ENCODE measurements at places on chromosomes 7 and 10.

GRCh38 chr10:30688456-30688855 is 58.9 kb upstream of the LYZL2 start:
- DNase-seq = no peak

GRCh38 chr10:129912166-129912917 is 51.7 kb downstream of the EBF3 start:
- DNase-seq = no peak

DNA sequence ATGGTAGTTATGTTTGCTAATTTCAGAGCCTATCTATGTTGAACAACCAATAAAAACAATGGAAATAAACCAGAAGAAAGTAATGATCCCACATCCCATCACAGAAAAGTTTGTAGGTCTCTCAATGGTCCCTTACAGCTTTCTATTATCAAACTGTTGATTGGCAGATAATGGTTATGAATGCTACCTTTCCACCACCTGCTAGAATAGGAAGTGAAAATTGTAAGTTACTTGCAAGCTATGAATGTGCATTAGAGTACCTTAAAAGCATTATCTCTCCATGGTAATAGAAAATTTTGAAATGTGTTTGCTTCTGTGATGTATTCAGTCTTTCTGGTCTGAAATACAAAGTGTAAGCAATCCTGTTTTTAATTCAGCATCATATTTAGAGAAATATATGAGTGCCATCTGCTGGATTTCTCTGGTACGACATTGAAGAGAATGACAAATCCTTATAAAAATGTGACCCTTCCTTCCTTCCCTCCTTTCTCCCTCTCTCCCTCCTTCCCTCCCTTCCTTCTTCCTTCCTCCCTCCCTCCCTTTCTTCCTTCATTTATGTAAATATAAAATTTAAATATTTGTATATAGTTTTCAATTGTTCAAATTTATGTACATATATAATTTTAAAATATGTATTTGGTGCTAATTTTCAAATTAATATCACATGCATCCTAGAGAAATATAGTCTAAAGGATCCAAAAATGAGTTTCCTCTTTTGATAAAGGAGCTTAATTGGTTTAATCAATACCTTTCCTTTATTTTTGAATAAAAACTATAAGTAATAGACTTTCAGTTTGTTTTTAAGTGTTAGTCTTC is 41.4 kb upstream of the PNLIPRP3 start:
- no peak for DNase-seq

DNA sequence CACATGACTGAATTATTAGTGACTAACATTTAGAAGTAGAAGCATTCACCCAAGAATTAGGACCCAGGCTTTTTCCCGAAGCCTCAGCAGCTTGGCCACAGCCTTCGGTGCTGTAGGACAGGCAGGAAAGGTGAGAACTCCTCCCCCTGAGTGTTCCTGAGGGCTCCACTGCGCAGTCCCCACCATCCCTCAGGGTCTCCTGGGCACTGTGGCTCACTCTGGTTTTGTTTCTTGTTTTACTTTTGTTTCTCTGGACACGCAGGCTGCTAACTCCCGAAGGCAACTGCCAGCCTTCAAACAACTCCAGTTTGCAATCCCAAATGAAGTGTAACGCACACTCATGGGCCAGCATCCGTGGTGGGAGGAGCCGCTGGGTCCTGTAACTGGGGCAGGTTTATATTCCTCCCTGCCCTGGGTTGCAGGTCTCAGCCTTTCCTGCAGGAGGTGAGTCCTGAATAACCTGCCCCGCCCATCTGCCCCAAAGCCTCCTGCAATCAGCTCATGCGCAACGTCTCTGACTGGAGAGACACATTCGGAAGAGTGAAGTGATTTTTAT is 492.9 kb downstream of the PTPRN2 start:
- no peak for DNase-seq

DNA sequence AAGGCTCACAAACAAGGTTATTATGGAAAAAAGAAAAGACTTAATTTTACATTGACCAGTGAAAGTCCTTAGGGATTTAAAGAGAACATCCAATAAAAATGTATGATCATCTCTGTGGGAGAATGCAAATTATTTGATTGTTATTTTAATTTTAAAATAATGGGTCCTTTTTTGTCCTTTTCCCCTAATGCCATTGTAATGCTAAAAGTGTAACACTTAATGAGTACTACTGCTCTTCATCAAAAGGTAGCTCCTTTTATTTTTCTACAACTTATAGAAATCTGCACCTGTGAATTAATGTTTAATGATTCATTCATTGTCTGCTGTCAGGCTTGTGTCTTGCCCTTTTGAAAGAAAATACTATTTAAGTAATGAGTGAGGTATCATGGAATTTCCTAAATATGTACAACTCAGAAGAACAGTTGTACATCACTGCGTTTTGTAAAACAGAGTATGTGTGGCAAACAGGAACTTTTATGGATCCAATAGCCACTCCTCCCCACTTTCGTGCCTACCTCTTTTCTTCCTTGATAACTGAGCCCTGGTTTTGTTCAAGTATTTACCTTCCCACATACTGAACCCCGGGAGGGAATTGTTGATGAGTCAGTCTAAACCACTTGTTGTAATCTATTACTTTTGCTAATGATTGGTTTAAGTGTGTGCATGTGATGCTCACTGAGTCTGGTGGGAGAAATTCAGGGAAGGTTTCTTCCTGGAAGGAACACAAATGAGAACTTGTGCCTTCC is 19.9 kb upstream of the TRUB1 start:
- DNase-seq = no peak

DNA sequence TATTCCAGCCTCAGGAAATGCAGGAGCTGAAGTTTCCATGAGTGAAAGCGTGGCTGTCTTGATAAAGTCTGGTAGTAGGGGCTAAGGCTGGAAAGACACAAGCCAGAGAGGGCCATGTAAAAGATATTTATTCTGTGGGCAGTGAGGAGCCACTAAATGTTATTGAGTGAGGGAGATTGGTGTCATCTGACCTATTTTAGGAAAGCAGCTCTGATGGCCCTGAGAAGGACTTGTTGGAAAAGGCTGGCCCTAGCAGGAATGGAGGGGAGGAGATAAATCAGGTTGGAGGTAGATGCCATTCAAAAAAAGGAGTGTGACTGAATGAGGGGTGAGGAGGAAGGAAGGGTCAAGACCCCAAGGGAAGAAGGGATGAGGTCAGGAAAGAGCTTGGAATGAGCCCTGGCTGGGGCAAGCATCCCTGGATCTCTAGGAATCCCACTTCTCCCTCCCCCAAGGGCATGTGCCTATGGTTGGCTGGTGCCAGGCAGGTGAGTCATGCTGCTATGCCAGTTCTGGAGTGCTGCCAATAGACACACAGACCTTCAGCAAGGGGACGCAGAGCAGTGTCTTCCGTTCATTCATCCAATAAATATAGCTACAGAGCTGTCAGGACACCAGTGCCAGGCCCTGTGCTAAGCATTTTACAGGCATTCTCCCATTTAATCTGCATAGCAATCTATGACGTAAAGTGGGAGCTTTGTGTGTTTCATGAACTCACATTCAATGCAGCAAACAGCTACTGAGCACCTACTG is 2.0 kb downstream of the ANKRD2 start:
- no peak for DNase-seq

DNA sequence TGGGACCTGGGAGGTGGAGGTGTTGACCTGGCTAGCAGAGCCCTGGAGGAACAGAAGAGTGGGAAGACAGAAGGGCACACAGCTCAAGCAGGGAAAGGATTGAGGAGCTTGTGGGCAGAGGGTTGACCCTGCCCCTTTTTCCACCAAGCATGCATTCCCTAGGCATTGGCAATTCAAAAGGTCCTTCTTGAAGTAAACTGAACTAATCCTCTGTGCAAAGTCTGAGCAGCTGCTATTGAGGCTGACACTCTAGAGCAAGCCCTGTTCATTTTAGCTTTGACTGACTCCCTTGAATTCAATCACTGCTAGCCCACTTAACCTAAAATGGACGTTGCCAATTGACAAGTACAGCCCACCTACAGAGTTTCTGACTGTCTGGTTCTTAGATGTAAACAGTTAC is 116.5 kb upstream of the TNS3 start:
- DNase-seq = no peak

Data from CD4-positive, alpha-beta T cell treated with Interleukin-15 for 1 hour (primary cell).